ENCODE measurements at places on chromosomes 1 and 21. TPM values are rescaled to one million over a fixed set of nuclear protein-coding genes. Genes with fewer than 3 reads are reported as not detected.

The RGS18 gene
- not detected for total RNA-seq

The FMOD gene
- 0.33 TPM for total RNA-seq

The PSRC1 gene
- total RNA-seq = 17.3 TPM

The TSPAN1 gene
- 0.22 TPM for total RNA-seq

The S100A9 gene
- not detected for total RNA-seq

The KIRREL1 gene
- total RNA-seq = 73.8 TPM

The PCAT6 gene
- not detected for total RNA-seq

The FAM43B gene
- total RNA-seq = under 0.01 TPM

The CAPZB gene
- total RNA-seq = 158 TPM

The KCNJ9 gene
- total RNA-seq = not detected

The NBPF6 gene
- not detected for total RNA-seq

The ANGPTL3 gene
- not detected for total RNA-seq

The ADCY10 gene
- under 0.01 TPM for total RNA-seq

The DIO1 gene
- not detected for total RNA-seq

The SZT2 gene
- 33.3 TPM for total RNA-seq

The OR2T2 gene
- total RNA-seq = not detected

The KRTAP22-2 gene
- not detected for total RNA-seq

The TMIGD3 gene
- total RNA-seq = not detected

The KRTAP19-3 gene
- total RNA-seq = not detected

The CEP170 gene
- 150 TPM for total RNA-seq

The RAB42 gene
- total RNA-seq = 3.2 TPM

The COG2 gene
- total RNA-seq = 19.8 TPM

The TMEM240 gene
- 7.2 TPM for total RNA-seq

The SYPL2 gene
- total RNA-seq = 0.75 TPM

The YY1AP1 gene
- 39.4 TPM for total RNA-seq

The HAO2 gene
- total RNA-seq = not detected

The PTPRF gene
- total RNA-seq = 58.4 TPM

The IVL gene
- 1.7 TPM for total RNA-seq

The PRRX1 gene
- total RNA-seq = 219 TPM

The C8A gene
- not detected for total RNA-seq

The IL24 gene
- 2.9 TPM for total RNA-seq

The PGLYRP4 gene
- not detected for total RNA-seq

The ZNF593OS gene
- total RNA-seq = not detected

The C1QC gene
- total RNA-seq = not detected

The OR2AK2 gene
- total RNA-seq = 0.25 TPM

The C1orf87 gene
- total RNA-seq = not detected

The HMGCS2 gene
- not detected for total RNA-seq

The OSCP1 gene
- 7.7 TPM for total RNA-seq

The SLC45A1 gene
- total RNA-seq = 1.5 TPM

The AMY1A gene
- total RNA-seq = not detected

The IBA57 gene
- total RNA-seq = 4.9 TPM

The LORICRIN gene
- total RNA-seq = not detected

The GNG12 gene
- 145 TPM for total RNA-seq

The CCDC181 gene
- 2.0 TPM for total RNA-seq

The NCF2 gene
- total RNA-seq = 0.11 TPM

The CHRM3 gene
- not detected for total RNA-seq

The AVPR1B gene
- total RNA-seq = not detected

The PLA2G2F gene
- total RNA-seq = not detected

The ARHGEF16 gene
- total RNA-seq = not detected

The NUP210L gene
- total RNA-seq = under 0.01 TPM

The TRIM45 gene
- 6.3 TPM for total RNA-seq

The TIAM1 gene
- 0.37 TPM for total RNA-seq

The KRTAP24-1 gene
- total RNA-seq = not detected

The CFHR1 gene
- 0.25 TPM for total RNA-seq

The KRTAP11-1 gene
- total RNA-seq = not detected

The HMGN1 gene
- total RNA-seq = 436 TPM

The SPATA45 gene
- not detected for total RNA-seq

Data from uterine smooth muscle cell (primary cell).